WTC11 (cell line): ENCODE measurements at places on chromosomes 2 and 18. TPM values are rescaled to one million over a fixed set of nuclear protein-coding genes. Genes with fewer than 3 reads are reported as not detected.

DNA sequence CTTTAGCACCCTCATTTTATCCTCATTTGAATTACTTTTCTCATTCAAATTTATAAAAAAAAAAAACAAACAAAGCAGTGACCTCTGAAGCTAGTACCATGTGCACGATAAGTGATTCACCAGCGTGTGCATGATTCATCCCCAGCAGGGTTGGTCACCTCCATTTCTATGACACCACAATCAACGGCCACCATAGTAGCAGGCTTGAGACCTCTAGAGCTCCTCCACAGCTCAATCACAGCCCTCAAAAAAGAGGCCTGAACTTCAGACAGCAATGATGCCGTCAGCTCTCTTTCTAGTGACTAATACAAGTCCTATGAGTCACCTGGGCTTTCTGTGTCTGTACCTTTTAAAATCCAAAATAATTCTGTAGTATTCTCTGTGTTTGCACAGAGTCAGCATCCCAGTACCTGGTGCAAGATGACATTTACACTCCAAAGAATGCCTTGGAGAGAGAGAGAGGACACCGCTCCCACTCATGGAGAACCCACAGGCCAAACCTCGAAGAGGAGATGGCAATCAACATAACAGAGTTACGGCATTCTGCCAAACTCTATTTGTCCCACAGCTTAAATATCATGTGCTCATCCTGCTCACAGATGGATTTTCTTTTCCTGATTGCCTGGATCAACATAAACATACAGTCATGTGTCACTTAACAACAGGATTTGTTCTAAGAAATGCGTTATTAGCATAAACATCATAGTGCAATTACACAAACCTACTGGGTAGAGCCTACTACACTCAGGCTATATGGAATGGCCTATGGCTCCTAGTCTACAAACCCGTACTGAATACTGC is 58.7 kb downstream of the L3MBTL4 start:
- no peak for DNase-seq

GRCh38 chr2:191359133-191359532 is 113.9 kb downstream of the MYO1B start:
- no peak for DNase-seq

DNA sequence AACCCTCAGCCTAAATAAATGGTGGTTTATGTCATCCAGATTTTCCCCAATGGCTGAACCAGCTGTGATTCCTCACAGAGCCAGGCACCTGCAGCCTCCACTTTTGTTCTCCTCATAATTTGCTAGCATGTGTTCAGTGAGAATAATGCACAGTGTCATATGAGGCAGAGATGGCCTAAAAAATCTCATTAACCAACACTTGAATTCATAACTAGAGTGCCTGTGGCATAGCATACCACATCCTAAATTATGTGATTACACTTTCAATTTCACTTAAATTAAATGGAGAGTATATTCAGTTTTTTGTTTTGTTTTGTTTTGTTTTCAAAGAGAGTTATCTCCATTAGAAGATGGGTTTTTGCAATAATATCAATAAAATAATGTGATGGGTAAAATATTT is 488.0 kb downstream of the CBLN2 start:
- DNase-seq, result no peak

GRCh38 chr2:2293527-2294089 is 37.5 kb downstream of the MYT1L start:
- DNase-seq, result no peak

DNA sequence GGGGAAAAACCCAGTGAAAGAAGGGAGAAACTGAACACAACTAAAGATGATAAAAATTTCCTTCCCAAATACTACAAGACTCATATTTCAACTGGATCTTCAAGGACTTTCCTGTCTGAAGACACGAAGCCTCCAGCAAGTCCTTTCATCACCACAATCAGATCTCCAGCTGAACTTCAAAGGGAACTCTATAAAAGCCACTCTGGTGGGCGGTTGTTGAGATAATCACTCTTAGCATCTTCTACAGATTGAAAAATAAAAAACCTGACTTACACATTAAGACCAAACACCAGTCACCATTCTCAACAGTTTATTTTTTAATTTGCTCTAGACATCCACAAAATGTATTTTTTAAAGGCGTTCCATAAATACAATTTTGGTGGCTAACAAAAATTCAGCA is 4.4 kb downstream of the REV1 start:
- no peak for DNase-seq

GALNT5 gene
- total RNA-seq, result 0.17 to 0.34 TPM (median 0.32 TPM) in 3 replicates

DNA sequence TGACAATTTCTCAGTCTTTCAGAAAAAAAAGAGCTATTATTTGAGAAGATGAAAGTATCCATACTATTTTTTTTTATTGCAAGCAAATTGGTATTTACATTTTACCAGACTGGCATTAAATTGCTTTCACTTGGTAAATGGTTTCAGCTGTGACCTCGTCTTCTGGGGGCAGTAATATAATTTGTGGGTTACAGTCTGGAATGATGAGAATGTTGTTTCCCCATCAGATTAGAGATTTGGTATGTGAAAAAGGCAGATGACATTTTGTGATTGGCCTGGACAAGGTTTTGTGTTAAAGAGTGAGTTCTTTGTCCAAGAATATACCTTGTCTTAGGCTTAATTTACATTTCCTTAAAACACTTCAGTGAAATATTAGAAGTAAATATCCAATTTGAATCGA is 390.1 kb upstream of the ST6GAL2 start:
- DNase-seq, result no peak

DNA sequence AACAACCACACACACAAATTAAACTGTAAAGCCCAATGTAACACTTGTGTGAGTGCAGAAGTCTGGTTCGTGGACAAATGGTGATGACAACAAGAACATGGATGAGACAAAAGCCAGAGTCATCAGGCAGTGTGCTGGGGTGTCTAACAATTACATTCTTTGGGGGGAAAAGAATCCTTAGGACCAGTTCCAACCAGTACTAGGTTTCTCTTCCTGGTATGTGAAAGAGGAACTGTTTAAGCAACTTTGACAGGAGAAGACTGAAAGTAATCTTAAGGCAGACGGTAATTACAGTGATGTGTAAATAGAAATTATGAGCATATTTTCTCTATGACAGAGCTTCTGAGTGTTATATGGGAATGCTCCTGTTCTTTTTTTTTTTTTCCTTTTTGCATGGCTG is 133.4 kb downstream of the AFF3 start:
- DNase-seq, result no peak
